ENCODE measurements at places on chromosomes 1 and 21. TPM values are rescaled to one million over a fixed set of nuclear protein-coding genes. Genes with fewer than 3 reads are reported as not detected.
A peak's percentile ranks its signal among the peaks of the same experiment; 100 is the strongest.

DNA sequence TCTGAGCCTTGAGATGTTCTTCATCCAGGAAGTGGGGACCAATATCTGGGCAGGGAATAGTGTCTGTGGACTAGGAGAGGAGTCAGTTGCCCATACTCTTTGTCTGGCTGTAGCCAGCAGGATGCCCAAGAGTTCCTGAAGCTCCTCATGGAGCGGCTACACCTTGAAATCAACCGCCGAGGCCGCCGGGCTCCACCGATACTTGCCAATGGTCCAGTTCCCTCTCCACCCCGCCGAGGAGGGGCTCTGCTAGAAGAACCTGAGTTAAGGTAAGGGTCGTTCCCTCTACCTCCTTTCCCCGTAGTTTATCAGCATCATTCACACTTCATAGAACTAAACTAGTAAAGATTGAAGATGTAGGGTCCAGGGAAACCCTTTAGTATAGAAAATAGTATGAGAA, 3.4 kb upstream of the PPOX start:
- H3K36me3 ChIP-seq, result peaks cover 36% of the 10 kb centered on the region
- no peak overlapping the region for H3K4me3 ChIP-seq
- H3K4me1 ChIP-seq, result peaks cover 38% of the 10 kb centered on the region
- H3K27me3 ChIP-seq, result no peaks in the 10 kb centered on the region
- H3K27ac ChIP-seq, result no peak overlapping the region

DNA sequence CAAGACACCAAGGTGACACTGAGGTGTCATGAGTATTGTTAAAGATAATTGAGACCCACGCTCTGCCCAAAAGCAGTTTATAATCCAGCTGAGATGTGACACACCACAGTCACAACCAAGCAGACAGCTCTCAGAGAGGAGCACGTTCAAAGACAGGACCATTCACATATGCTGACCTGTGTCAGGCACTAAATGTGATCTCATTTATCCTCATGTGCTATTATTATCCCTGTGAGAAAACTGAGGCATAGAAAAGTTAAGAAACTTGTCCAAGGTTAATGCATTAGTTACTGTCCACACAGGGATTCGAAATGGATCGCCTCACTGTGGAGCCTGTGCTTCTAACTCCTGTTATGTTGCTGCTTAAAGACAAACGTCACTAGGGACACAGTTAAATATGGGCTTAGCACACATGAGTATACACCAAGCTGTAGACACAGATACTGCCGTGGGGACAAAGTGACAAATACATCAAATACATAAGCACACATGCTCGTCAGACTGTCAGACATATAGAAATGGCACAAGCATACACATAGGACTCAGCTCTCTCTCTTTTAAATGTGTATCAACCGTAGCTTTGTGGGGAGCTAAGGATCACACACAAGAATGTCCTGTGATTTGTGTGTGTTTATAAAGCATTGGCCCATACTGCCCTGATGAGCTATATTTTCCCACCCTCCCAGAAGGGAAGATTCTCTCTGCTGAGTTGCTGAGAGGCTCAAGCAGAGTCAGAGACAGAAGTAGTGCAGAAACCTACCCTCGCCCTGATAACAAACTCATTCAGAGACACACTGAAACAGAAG, 3.5 kb upstream of the IGSF8 start:
- H3K4me3 ChIP-seq, result no peak overlapping the region
- H3K27me3 ChIP-seq, result no peaks in the 10 kb centered on the region
- no peak for DNase-seq
- H3K27ac ChIP-seq, result no peak overlapping the region
- H3K36me3 ChIP-seq, result no peaks in the 10 kb centered on the region

GRCh38 chr1:17874231-17874630, 119.1 kb downstream of the ACTL8 start:
- no peak overlapping the region for H3K4me3 ChIP-seq
- no peaks in the 10 kb centered on the region for H3K36me3 ChIP-seq
- H3K4me1 ChIP-seq, result peaks cover 5% of the 10 kb centered on the region
- no peak for DNase-seq
- no peaks in the 10 kb centered on the region for H3K27me3 ChIP-seq

- H3K4me1 ChIP-seq, result no peaks in the 10 kb centered on the region
- peaks cover 7% of the 10 kb centered on the region for H3K27me3 ChIP-seq
- no peaks in the 10 kb centered on the region for H3K36me3 ChIP-seq
- DNase-seq, result peak; percentile 11
- H3K27ac ChIP-seq, result no peak overlapping the region
Observed at GRCh38 chr1:234111458-234112142, 207.1 kb downstream of the SLC35F3 start.

- H3K27me3 ChIP-seq, result no peaks in the 10 kb centered on the region
- no peak for DNase-seq
- no peak within 1 kb of the TSS for H3K27ac ChIP-seq
- H3K4me3 ChIP-seq, result no peak within 1 kb of the TSS
Observed at GRCh38 chr1:151805066-151805820, at the start of gene LINGO4. TSS of gene LINGO4 (minus strand) at chr1:151805419. CDS start at chr1:151802704, 2,715 bp downstream.

DNA sequence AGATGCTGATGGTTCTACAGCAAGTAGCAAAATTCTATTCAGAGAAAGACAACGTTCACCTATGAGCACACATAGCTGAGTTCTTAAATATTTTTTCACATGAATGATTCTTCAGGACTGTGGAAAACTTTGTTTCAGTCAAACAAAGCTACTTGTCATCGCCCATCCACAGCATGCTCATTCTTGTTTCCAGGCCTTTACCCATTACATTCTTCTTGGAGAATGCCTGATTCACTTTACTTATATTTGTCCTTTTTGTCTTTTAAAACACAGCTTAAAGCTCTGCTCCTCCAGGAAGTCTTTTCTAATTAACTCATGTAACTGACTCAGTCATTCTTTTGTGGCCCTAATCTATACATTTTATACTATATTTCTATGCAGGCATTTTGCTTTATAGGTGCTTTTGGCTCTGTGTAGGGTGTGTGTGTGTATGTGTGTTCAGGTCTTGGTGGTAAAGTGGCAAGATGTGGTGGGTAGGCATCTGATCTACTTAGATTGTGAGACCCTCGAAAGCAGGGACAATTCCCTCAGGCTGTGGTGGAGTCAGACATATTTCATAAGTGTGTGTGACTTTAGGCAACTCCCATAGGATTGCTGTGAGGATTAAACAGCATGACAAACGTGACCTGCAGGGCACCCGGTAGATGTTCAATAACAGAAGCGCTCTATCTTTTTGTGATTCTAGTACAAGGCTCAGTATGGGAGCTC, 11.8 kb upstream of the MARK1 start:
- no peaks in the 10 kb centered on the region for H3K36me3 ChIP-seq
- H3K27ac ChIP-seq, result no peak overlapping the region
- no peaks in the 10 kb centered on the region for H3K4me1 ChIP-seq
- no peak overlapping the region for H3K4me3 ChIP-seq

- DNase-seq, result no peak
- H3K4me3 ChIP-seq, result no peak overlapping the region
- no peaks in the 10 kb centered on the region for H3K4me1 ChIP-seq
- H3K36me3 ChIP-seq, result no peaks in the 10 kb centered on the region
Observed at GRCh38 chr1:35379317-35380000, 111.0 kb downstream of the ZMYM4 start.

GRCh38 chr21:46099476-46099875, 1.6 kb downstream of the COL6A2 start:
- no peaks in the 10 kb centered on the region for H3K4me1 ChIP-seq
- no peaks in the 10 kb centered on the region for H3K36me3 ChIP-seq
- H3K27ac ChIP-seq, result no peak overlapping the region
- peak; percentile 12 for DNase-seq

- no peak for DNase-seq
- H3K27ac ChIP-seq, result peak overlapping the region; percentile 86
- no peak overlapping the region for H3K4me3 ChIP-seq
Observed at GRCh38 chr1:17561247-17561548, 21.7 kb downstream of the ARHGEF10L start.

GRCh38 chr1:233738850-233739249, 124.9 kb downstream of the KCNK1 start:
- no peak overlapping the region for H3K4me3 ChIP-seq
- no peak for DNase-seq
- no peaks in the 10 kb centered on the region for H3K4me1 ChIP-seq
- H3K27me3 ChIP-seq, result no peaks in the 10 kb centered on the region

DNA sequence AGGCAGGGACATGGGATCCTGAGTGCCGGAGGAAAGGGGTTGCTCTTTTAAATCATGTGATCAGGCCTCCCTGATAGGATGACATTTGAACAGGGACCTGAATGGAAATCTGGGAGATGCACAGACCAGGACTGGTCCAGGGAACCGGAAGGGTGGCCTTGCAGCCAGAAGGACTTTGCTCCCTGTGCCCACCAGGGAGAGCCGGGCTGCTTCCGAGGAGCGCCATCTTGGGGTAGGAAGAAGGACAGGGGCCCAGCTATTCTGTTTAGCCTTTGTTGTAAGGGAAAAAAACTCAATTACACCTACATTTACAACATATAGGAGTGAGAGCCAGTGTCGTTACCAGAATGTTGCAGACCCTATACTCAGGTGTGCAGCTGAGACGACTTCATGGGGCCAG, 5.5 kb downstream of the KLHDC7A start:
- H3K4me1 ChIP-seq, result no peaks in the 10 kb centered on the region
- H3K36me3 ChIP-seq, result no peaks in the 10 kb centered on the region
- H3K27me3 ChIP-seq, result peaks cover 6% of the 10 kb centered on the region
- DNase-seq, result no peak

DNA sequence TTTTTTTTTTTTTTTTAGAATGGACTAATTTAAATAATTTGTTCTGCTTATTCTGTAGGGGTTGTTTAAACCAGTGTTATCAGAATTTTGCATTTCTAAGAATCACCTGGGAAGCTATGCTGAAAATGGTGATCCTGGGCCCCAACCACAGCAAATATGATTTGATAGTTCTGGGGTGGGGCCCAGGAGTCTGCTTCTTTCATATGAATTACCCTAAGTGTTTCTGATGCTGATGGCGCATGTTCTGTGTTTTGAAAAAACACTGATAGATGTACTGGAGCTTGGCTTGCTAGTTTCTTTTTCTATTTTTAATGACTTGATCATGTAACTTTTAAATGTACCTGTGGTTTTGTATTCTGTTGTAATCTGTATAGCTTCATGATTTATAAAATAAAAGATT, 89.3 kb downstream of the CDC14A start:
- no peaks in the 10 kb centered on the region for H3K36me3 ChIP-seq
- no peak for DNase-seq
- no peaks in the 10 kb centered on the region for H3K27me3 ChIP-seq
- H3K27ac ChIP-seq, result no peak overlapping the region
- no peak overlapping the region for H3K4me3 ChIP-seq
- H3K4me1 ChIP-seq, result no peaks in the 10 kb centered on the region

DNA sequence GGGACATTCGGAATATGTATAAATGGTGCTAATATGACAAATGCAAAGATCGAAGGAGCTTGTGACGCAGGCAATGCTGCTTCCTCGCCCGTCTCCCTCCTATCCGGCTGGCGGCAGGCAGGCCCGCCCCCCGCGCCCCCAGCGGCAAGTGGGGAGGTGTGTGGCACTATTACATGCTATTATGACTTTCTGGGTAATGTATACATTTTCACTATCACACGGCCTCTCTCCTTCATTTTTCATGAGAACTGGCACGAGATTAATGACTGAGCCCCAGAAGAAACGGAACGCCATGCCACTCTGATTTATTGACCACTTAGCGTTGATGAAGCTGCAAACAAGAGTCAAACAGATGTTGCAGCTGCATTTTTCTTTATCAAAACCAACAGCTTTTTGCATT, 138.9 kb upstream of the VAMP3 start:
- no peak overlapping the region for H3K4me3 ChIP-seq
- no peak overlapping the region for H3K27ac ChIP-seq
- DNase-seq, result no peak
- H3K36me3 ChIP-seq, result no peaks in the 10 kb centered on the region
- no peaks in the 10 kb centered on the region for H3K27me3 ChIP-seq
- no peaks in the 10 kb centered on the region for H3K4me1 ChIP-seq

DNA sequence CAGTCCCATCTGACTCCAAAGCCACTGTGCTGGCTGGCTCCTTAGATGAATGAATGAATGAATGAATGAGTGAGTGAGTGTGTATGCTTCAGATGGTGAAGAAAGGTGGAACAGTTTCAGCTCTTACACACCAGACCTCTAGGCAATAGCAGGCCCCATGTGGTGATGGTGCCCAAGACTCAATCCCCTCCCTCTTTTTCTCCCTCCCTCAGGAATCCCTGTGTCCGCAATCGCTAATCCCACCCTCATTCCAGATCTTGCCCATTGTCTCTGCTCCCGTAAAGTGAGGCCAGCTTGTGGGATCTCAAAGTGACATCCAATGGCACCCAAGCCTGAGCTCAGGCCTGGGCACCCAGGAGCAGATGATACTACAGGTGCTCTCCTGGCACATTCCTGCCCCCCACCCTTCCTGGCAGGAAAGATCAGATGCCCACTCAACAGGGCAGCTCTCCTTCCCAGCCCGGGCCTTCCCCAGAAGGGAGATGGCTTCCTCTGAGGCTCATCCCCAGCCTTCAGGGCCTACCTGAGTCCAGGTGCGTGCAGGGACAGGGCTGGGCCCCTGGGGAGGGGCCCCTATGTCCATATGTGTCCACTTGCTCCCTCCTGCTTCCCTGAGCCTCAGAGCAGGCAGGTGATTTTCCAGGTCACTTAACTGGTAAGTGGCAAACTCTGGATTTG, 106.4 kb downstream of the HMGB4 start:
- H3K27me3 ChIP-seq, result no peaks in the 10 kb centered on the region
- peaks cover 13% of the 10 kb centered on the region for H3K4me1 ChIP-seq
- no peaks in the 10 kb centered on the region for H3K36me3 ChIP-seq
- H3K27ac ChIP-seq, result no peak overlapping the region

DNA sequence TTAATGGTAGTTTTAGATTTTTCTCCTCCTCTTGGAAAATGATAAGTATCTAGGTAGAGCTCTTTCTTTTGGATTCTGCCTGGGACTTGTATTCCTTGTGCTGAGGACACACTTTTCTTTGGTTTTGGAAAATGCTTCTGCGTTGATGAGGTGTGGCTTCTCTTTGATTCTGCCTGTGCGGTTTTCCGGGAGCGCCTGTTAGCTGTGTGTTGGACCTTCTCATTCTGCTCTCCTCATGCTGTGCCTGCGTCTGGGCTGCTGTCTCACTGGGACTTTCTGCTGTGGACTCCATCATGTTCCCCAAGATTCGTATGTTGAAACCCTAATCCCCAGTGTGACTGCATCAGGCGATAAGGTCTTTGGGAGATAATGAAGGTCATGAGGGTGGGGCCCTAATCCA, 21.0 kb downstream of the C1orf174 start:
- no peak overlapping the region for H3K4me3 ChIP-seq
- DNase-seq, result no peak
- H3K27ac ChIP-seq, result no peak overlapping the region
- H3K27me3 ChIP-seq, result no peaks in the 10 kb centered on the region

GRCh38 chr1:41683681-41684500, 199.4 kb upstream of the EDN2 start:
- no peaks in the 10 kb centered on the region for H3K27me3 ChIP-seq
- H3K4me1 ChIP-seq, result no peaks in the 10 kb centered on the region
- DNase-seq, result no peak
- no peak overlapping the region for H3K4me3 ChIP-seq

GRCh38 chr1:244239261-244239770, 188.2 kb downstream of the ZBTB18 start:
- no peak for DNase-seq
- H3K4me1 ChIP-seq, result no peaks in the 10 kb centered on the region
- no peaks in the 10 kb centered on the region for H3K27me3 ChIP-seq
- no peaks in the 10 kb centered on the region for H3K36me3 ChIP-seq

The RPTN gene
- total RNA-seq, result not detected

The SPATA21 gene
- not detected for total RNA-seq

The KIF14 gene
- total RNA-seq, result 0.11 TPM

The LUZP1 gene
- 29.5 TPM for total RNA-seq

The OR10Z1 gene
- not detected for total RNA-seq

The ZMYM1 gene
- total RNA-seq, result 7.8 TPM

The ZNF683 gene
- not detected for total RNA-seq

The HFM1 gene
- 0.69 TPM for total RNA-seq

The RASAL2 gene
- total RNA-seq, result 16.2 TPM

The HORMAD1 gene
- not detected for total RNA-seq

The PALMD gene
- total RNA-seq, result 71.8 TPM

The NT5C1A gene
- total RNA-seq, result 7.8 TPM

Data from adrenal gland (tissue), 19 donors.